Stimulated activated CD8-positive, alpha-beta memory T cell treated with anti-CD3 and anti-CD28 coated beads, Interleukin-7, amount 100 ng/mL, for 4 hours (primary cell): ENCODE measurements at places on chromosomes 13 and 19.

GRCh38 chr13:52882785-52883184 lies 34.3 kb upstream of the PCDH8 start:
- DNase-seq, result no peak

- no peak for DNase-seq
These were observed 1.7 kb downstream of the HIF3A start for GRCh38 chr19:46298479-46299003.

DNA sequence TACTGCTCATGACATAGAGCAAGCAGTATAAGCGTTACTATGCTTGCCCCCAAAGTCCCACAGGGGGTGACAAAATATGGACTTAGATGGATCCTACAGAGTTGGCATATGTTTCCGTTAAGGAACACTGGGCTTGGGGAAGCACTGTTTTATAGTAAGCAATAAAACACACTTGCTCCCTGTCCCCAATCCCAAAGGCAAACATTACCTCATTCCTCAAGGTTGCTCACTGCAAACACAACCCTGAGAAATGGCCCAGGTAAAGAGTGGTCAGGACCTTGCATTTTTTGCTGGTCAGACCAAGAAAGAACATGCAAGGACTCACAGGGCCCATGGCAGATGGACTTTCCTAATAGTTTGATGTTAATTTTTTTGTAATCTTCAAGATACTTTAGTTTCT lies 32.3 kb downstream of the UGGT2 start:
- DNase-seq, result no peak

- no peak for DNase-seq
These were observed 890 bp upstream of the ZNF611 start for GRCh38 chr19:52735734-52736133.

GRCh38 chr19:4647676-4648644 lies 8.6 kb downstream of the TNFAIP8L1 start:
- no peak for DNase-seq

- no peak for DNase-seq
These were observed 3.8 kb upstream of the MAP2K7 start for GRCh38 chr19:7899751-7900378.

DNA sequence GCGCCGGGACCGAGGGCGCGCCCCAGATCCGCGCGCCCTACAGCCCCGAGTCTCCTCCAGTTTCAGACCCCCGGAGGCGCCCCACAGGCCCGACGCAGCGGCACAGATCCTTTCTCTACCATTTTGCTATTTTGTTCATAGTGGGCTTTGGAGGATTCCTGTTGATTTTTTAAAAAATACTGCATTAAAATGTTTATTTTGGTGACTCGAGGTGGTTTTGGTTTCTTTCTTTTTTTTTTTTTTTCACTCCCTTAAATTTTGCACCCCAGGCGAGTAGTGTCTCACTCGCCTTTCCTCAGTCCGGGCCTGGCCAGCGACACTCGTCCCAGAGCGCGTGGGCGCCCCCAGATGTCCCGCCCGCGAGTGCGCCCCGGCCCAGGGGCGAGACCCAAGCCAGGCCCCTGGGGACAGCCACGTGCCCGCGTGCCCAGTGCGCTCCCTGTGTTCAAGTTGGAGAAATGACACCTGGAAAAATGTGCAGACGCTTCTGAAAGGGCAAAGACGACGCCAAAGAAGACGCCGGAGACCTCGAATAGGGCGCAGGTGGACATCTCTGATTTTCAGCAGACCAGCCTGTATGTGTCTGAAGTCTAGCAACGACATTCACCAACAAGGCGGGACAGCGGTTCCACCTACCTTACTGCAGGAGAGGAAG lies 471 bp upstream of the INSR start:
- DNase-seq, result no peak

- no peak for DNase-seq
These were observed 12.5 kb downstream of the TNNT1 start for GRCh38 chr19:55136399-55137102.

DNA sequence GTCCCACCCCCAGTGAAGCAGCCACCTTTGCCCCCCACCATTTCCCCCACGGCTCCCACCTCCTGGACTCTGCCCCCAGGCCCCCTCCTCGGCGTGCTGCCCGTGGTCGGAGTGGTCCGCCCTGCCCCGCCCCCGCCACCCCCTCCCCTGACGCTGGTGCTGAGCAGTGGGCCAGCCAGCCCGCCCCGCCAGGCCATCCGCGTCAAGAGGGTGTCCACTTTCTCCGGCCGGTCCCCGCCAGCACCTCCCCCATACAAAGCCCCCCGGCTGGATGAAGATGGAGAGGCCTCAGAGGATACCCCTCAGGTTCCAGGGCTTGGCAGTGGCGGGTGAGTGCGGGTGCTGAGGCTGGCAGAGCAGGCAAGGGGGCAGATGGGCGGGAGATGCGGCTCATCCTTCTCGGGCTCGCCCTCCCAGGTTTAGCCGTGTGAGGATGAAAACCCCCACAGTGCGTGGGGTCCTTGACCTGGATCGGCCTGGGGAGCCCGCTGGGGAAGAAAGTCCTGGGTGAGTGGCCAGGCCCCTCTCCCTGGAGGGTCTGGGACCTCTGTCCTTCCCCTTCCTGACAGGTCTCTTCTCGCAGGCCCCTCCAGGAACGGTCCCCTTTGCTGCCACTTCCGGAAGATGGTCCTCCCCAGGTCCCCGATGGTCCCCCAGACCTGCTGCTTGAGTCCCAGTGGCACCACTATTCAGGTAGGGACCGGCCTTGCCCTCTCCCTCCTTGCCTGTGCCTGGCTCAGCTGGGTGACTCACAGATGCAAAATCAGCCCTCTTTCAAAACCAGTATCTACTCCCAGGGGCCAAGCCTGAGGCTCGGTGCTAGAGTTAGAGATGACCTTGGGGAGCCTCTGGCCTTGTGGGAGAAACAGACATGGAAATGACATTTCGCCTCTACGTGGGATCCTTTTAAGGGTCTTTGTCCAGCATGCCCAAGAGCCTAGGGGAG lies 8.8 kb downstream of the IGFLR1 start:
- DNase-seq, result no peak

- DNase-seq, result no peak
These were observed 108.2 kb downstream of the DACH1 start for GRCh38 chr13:71758828-71759227.

DNA sequence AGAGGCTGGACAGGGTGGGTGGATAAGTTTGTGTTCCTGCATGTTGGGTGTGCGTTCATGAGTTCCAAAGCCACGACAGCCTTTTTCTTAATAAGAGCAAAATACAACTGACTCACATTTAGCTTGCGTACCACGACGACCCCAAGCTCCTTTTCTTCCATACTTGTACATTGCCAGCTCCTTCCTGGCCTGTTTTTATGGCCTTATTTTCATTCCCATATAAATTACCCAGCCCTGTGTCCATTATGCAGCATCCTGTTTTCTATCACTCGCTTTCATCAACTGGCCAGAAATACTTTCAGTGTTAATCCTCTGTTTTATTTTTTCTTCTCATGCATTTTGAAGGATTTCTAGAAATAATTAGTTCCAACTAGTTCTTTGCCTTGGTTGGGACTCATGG lies 499.1 kb downstream of the FOXO1 start:
- DNase-seq, result no peak

DNA sequence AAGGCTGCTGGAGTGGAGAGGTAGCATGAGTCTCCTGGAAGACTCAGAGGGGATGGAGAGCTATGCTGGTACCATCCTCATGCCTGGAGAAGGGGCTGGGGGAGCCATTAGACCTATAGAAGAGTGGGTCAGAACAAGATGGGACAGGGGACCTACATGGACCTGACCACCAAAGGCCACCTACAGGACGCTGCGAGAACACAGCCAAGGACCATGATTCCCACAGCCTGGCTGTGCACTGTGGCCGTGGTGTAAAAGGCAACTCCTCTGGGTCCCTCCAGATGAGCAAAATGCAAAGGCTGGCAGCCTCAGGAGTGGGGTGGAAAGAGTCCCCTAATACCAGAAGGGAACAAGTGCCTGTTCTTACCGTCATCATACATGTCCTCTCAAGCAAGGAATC lies 216.2 kb downstream of the SLC7A1 start:
- no peak for DNase-seq

GRCh38 chr19:50826492-50827240 lies 3.1 kb upstream of the KLK1 start:
- DNase-seq, result no peak

DNA sequence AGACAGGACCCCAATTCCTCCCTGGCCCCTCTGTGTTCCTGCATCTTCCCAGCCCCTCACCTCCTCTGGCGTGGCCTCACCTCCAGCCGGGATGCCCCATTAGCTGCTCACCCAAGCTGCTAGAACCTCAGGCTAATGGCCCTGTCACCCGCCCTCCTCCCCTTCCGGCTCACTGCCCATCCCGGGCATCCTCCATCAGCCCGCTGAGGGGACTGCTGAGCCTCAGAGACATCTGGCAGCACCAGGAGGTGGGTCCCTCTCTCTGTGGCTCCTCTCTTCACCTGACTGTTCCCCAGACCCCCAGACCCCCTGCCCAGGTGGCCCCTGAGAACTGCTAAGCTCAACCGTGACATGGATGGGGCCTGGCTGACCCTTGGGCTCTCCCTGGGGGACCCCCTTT lies 2.9 kb downstream of the FFAR1 start:
- DNase-seq, result no peak

GRCh38 chr19:55353803-55354697 lies 469 bp downstream of the COX6B2 start:
- DNase-seq, result peak; percentile 39

DNA sequence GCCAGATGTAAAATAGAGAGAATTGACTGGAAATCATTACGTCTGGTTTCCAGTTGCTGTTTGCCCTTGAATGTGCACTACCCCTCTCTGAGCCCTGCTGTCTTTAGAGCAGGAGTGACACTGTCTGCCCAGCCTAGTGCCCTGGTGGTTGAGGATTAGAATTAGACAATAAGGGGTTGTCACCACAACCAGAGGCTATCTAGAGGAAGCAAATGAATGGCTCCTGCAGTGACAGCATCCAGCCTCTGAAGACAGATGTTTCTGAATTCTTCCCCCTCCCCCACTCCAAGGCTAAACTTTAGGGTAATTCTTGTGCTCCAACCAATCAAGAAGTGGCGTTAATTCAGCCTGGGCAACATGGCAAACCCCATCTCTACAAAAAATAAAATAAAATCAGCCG lies 2.0 kb downstream of the RAB8A start:
- no peak for DNase-seq

- DNase-seq, result no peak
These were observed 246.1 kb upstream of the MAB21L1 start for GRCh38 chr13:35722458-35723052.

GRCh38 chr19:38139122-38139521 lies 84.9 kb downstream of the DPF1 start:
- DNase-seq, result no peak

GRCh38 chr13:60397704-60398378 lies 821 bp downstream of the TDRD3 start:
- peak; percentile 5 for DNase-seq

GRCh38 chr13:109671919-109672318 lies 114.5 kb downstream of the IRS2 start:
- no peak for DNase-seq

DNA sequence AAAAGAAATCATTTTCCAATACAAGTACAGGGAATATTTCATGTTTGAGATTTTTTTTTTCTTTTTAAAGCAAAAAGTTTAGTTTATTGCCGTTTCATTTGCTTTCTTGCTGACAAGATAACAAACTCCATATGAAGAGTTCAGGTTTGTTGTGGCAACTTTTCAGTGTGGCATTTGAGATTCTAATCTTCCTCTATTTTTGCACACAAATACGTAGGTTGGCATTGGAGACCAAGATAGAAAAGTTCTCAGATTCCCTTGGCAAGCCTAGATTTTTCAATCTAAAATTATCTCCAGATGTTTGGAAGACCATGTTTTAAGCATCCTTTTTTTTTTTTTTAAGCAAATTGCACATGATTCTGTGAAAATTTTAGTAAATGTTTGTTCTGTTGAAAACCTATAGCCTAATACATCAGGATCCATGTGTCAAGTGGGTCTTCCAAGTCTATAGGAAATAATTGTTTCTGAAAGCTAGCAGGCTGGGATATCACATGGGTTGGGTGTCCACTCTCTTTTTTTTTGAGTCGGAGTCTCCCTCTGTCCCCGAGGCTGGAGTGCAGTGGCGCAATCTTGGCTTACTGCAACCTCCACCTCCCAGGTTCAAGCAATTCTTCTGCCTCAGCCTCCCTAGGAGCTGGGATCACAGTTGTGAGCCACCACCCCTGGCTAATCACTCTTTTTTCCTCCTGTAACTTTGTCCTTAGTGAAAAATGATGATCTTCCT lies 2.6 kb downstream of the GARRE1 start:
- DNase-seq, result no peak

- DNase-seq, result peak; percentile 81
These were observed 46.9 kb downstream of the KLF2 start for GRCh38 chr19:16371540-16371986.

- peak; percentile 42 for DNase-seq
These were observed 2.5 kb downstream of the LDLR start for GRCh38 chr19:11091703-11092153.
